ENCODE measurements at places on chromosomes 3 and 15. TPM values are rescaled to one million over a fixed set of nuclear protein-coding genes. Genes with fewer than 3 reads are reported as not detected.

DNA sequence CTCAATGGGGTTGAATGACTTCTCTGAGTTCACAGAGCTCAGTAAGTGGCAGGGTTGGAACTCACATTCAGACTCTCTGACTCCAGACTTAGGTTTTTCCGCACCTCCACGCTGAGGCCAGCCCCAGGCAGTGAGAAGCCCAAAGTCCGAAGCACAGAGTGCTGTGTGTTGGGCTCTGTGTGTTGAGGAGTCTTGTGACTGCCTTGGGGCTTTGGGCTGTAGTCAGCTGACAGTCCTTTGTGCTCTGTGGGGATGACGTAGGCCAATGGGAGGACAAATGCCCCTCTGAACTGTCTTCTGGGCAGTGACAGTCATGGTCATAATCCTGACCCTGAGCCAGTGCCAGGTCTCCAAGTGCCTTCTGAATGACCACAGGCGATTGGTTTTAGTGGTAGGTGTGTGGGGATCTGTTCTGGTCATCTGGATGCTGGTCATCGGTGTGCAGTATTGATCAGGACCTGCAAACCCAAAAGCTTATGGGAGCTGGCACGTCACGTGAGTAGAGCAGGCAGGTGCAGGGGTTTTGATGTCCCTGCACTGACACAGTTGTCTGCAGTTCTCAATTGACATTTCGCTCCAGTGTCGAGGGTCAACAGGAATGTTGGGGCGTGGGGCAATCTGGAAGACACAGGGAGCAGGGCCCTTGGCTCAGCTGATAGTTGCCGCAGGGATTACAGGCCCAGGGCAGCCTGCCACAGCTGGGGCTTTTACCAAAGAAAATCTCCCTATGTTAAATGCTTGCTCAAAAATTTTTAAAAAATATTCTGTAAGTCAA, 45.3 kb downstream of the CAPN3 start:
- no peak for DNase-seq
- H3K4me3 ChIP-seq = no peak overlapping the region
- H3K36me3 ChIP-seq = peaks cover 4% of the 10 kb centered on the region
- H3K27me3 ChIP-seq = no peaks in the 10 kb centered on the region
- no peak overlapping the region for H3K27ac ChIP-seq

DNA sequence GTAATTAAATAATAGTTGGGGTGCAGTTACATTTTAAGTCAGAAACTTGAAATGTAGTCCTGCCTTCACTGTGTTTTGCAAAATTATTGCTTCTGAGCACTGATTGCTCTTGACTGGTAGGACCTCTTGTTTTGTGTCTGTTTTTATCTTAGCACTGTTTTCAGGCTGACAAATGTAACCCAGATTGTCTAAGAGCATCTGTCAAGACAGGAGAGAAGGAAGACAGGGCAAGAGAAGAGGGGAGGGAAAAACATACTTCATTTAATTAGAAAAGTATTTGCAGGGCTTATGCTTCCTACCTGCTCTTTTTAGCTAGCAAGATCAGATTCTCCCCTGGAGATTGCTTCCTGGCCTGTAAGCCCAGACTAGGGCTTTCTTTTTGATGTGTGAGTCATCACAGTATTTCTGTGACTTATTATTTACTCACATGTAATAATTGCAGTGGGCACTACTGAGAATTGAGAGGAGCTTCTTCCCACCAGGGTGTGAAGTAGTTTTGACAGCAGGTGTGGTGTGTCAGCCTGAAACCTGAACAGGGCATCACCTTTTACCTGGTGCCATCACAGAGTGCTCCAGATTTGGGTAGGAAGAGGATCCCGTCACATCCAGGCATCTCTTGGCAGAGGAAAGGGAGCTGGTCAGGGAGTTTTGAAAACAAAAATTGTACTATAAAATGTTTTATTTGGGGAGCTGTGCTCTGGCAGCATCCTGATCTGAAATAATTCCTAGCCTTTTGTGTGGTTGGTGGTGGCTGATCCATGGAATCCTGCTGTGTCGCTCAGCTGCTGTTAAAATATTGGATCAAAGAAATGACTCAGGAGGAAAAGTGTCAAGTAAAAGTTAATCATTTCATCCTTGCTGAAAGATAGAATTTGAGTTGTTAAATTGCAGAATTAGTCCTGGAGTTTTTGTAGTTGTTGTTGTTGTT, 98.2 kb downstream of the TMEM108 start:
- H3K27ac ChIP-seq = no peak overlapping the region
- H3K36me3 ChIP-seq = no peaks in the 10 kb centered on the region
- no peaks in the 10 kb centered on the region for H3K4me1 ChIP-seq
- peaks cover 17% of the 10 kb centered on the region for H3K27me3 ChIP-seq
- H3K4me3 ChIP-seq = no peak overlapping the region
- no peak for DNase-seq

GRCh38 chr15:70050441-70050840, 47.3 kb downstream of the TLE3 start:
- no peaks in the 10 kb centered on the region for H3K4me1 ChIP-seq
- H3K27ac ChIP-seq = no peak overlapping the region
- no peak overlapping the region for H3K4me3 ChIP-seq
- no peak for DNase-seq

GRCh38 chr15:73069109-73069508, 16.8 kb downstream of the NEO1 start:
- H3K4me1 ChIP-seq = no peaks in the 10 kb centered on the region
- H3K27ac ChIP-seq = no peak overlapping the region
- H3K27me3 ChIP-seq = peaks cover 20% of the 10 kb centered on the region
- H3K4me3 ChIP-seq = no peak overlapping the region
- DNase-seq = no peak

GRCh38 chr3:36833160-36833814, 68.9 kb upstream of the DCLK3 start:
- H3K4me3 ChIP-seq = no peak overlapping the region
- no peaks in the 10 kb centered on the region for H3K4me1 ChIP-seq
- H3K27me3 ChIP-seq = no peaks in the 10 kb centered on the region
- H3K27ac ChIP-seq = no peak overlapping the region
- peaks cover 93% of the 10 kb centered on the region for H3K36me3 ChIP-seq

GRCh38 chr15:40070166-40070557, 31.2 kb upstream of the SRP14 start:
- peaks cover 9% of the 10 kb centered on the region for H3K4me1 ChIP-seq
- no peaks in the 10 kb centered on the region for H3K27me3 ChIP-seq
- no peak for DNase-seq
- H3K27ac ChIP-seq = no peak overlapping the region
- no peaks in the 10 kb centered on the region for H3K36me3 ChIP-seq
- H3K4me3 ChIP-seq = no peak overlapping the region

- peaks cover 32% of the 10 kb centered on the region for H3K4me1 ChIP-seq
- H3K4me3 ChIP-seq = peak overlapping the region; percentile 46
- H3K36me3 ChIP-seq = no peaks in the 10 kb centered on the region
- peak overlapping the region; percentile 86 for H3K27ac ChIP-seq
- peaks cover 1% of the 10 kb centered on the region for H3K27me3 ChIP-seq
Measured at GRCh38 chr3:114308830-114309229, 15.0 kb downstream of the TIGIT start.

GRCh38 chr3:4043867-4044575, 244.8 kb downstream of the LRRN1 start:
- DNase-seq = no peak
- no peak overlapping the region for H3K27ac ChIP-seq
- H3K36me3 ChIP-seq = no peaks in the 10 kb centered on the region
- no peaks in the 10 kb centered on the region for H3K4me1 ChIP-seq
- H3K4me3 ChIP-seq = no peak overlapping the region

CELF6 gene
- polyA plus RNA-seq = not detected

LRRC34 gene
- polyA plus RNA-seq = 0.29 TPM

CGNL1 gene
- polyA plus RNA-seq = not detected

IQCH gene
- 0.20 TPM for polyA plus RNA-seq

CBLB gene
- 32.1 TPM for polyA plus RNA-seq

Data from naive thymus-derived CD8-positive, alpha-beta T cell (primary cell).